Glutamatergic neuron (in vitro differentiated cells): ENCODE measurements at places on chromosomes 7 and 10.

DNA sequence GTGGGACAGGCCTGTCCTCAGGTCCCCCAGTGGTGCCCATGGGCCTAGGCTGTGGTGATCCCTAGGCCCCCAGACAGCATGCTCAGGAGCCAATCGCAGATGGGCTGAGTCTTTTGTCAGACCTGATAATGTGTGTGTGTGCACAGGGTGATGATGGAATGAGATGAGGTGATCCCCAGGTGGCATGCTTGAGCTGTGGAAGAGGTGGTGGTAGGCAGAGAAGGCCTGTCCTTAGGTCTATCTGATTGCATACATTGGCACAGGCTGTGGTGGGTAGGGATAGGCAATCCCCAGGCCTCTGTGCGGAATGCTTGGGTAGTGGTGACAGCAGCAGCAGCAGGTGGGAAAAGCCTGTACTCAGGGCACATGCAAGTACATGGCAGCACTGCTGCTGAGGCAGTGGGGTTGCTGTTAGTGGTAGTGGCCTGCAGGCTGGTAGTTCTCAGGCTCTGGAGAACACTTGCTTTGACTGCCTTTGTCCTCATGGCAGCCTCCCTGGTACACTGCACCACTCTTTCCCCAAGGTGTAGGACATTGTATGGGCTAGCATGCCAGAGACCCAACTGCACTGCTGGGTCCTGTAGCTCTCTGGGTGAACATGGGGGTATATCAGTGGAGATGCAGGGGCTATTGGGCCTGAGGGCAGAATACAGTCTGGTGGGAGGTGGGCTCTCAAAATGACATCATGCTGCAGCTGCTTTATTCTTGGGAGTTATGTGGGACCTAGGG is 260.9 kb upstream of the PLPP4 start:
- DNase-seq: no peak

DNA sequence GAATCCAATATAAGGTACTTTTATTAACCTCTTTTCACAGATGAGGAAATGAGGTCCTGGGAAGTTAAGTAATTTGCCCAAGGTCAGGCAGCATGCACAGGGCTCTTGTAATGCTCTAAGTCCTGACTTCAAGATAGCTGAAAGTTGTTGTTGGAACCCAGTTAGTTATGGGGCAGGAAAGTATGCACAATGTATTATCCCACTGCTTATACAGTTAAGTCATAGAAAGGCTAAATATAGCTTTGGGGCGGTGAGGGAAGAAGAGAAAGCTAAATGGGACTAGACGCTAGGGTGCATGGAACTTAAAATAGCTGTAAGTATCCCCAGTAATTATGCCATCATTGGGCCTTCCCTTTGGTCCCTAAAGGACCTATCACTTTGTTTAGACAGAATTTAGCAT is 9.2 kb downstream of the GLCCI1 start:
- DNase-seq: no peak

DNA sequence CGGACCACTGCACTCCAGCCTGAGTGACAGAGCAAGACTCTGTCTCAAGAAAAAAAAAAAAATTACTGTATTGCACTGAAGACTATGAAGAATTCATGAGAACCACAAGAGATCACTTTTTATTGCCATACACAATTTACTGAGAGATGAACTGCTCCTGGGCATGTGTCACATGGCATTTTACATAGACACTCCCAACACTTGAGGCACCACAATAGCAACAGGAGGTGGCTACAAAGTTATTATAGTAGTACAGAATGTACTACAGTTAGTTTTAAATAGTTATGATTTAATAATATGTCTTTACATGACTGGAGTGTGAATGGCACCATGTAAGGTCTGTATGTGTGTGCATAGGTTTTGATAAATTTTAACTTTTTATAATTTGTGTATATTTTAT is 70.6 kb downstream of the KMT2E start:
- DNase-seq: no peak

GRCh38 chr7:40329601-40330153 is 194.9 kb downstream of the SUGCT start:
- no peak for DNase-seq

DNA sequence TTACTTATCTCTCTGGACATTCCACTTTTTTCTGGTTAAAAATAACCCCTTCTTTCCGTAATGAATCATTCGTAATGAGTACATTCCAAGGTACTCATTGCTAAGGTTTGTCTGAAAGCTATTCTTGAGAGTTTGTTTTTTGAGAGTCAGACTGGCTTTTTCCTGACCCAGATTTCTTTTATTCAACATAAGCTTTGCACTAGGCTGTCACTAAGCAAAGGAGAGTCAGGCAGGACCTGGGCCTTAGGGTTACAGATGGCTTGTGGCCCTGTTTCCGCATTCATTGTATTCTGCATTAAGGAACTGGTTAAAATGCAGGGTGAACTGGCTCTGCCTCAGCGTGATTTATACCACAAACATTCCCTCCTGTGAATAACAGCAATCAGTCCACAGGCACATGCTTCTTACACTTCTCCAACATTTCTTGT is 84.1 kb downstream of the POM121L12 start:
- DNase-seq: no peak

DNA sequence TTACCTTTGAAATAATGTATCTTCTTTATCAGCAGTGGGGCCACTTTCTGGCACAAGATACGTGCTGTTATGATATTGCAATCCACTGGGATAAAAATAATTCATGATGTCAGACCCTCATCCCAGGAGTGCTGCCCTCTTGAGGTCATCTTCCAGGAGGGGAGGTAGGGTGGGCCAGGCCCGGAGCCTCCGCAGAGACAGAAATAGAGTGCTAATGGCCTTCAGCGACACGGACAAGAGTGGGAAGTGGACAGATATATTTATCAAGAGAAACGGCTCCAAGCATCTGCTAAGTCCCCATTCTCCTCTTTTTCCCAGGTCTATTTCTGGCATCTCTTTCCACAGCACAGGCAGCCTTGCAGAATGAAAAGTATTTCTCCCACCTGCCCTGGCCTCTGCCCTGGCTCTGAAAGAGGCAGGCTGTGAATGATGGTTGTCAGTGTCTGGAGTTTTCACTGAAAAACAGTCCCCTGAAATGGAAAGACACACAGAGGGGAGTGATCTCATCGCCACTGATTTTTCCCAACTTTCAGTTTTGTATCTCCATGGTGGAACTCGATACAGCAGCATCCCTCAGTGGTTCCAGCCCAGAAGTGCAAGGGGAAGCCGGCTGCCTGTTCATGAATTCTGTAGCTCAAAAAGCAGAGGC is 251.7 kb upstream of the MYO3A start:
- DNase-seq: no peak

GRCh38 chr7:155508376-155509358 is 37.7 kb downstream of the CNPY1 start:
- DNase-seq: no peak

DNA sequence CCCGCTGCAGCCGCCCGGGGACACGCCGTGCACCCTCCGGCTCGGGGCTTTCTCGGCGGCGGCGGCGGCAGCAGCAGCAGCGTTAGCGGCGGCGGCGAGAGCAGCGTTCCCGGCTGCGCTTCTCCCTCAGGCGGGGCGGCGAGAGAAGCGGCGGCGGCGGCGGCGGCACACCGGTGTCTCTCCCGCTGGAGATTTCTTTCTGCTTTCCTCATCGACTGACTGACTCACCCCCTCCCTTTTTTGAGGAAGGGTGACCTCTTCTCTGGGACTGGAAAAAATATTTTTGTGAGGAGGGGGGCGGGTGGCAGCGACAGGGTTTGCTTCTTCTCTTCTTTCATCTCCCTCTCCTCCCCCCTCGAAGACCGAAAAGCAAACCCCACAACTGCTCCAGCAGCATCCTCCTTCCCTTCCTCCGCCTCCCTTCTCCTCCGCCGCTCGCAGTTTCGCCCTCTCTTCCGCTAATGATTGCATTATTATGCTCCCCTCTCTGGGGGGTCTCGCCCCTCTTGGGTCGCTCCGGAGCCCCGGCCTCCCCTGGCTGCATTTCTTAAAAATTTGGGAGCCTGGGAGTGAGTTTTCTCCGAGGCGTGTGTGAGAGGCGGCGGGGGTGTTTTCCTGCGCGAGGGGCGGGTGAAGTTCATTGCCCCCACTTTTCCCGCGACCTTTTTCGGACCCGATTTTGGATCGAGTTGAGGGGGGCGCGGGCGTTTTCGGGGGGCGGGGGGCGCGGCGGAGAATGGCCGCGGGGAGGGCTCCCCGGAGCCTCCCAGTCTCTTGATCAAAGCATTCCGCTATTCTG is 411 bp downstream of the AUTS2 start:
- DNase-seq: no peak

GRCh38 chr10:103102195-103102594 is 90.9 kb downstream of the NT5C2 start:
- no peak for DNase-seq

GRCh38 chr10:113056030-113056429 is 106.0 kb downstream of the TCF7L2 start:
- no peak for DNase-seq

DNA sequence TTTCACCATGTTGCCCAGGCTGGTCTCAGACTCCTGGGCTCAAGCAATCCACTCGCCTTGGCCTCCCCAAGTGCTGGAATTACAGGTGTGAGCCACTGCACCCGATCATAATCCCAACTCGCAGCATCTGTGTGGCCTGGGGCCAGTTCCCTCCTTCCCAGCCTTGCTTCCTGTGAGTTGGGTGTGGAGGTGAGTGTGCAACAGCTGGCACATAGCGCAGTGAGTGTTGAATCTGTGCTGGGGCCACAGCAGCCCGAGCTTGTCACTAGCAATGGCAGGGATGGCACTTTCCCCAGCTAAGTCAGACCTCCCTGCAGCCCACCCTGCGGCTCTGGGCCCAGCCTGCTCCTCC is 12.2 kb downstream of the TMEM184A start:
- no peak for DNase-seq

DNA sequence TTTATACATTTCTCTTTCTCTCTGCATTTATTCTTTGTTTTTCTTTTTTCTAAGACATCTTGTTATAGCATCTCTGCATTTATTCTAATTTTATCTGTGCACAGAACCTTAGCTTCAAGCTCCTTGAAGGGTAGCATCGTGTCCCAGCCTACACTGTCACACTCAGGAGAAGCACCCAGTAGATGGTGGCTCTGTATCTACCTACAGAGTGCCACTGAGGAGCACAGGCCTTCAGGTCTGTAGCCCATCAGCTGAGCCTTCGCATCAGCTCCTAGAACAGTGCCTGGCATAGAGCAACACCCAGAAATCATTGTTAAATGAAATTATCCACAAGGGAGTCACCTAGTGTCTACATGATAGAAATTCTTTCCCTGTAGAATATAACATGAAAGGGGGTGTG is 203.0 kb upstream of the KLF14 start:
- DNase-seq: no peak

GRCh38 chr7:120944826-120945562 is 5.6 kb upstream of the ING3 start:
- DNase-seq: no peak

DNA sequence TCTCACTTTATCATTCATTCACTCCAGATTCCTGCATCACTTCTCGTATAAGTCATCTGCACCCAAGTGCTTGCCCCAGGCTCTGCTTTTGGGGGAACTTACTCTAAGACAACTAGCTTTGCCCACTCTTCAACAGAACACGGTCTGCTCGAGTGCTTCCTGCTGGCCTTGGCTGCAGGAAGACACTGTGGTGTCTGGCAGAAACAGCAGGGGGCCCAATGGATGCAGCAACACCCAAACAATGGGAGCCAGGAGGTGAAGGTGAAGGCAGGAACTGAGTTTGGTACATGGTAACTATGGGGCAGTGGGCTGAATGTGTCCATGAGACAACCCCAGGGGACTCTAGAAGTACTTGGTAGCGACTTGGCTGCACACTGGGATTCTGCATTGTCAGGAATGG is 344.0 kb downstream of the REEP3 start:
- DNase-seq: no peak
